Aorta (tissue), 5 donors: ENCODE measurements at places on chromosomes 4 and X. TPM values are rescaled to one million over a fixed set of nuclear protein-coding genes. Genes with fewer than 3 reads are reported as not detected.

Gene SLC25A31
- polyA plus RNA-seq: not detected

Gene P2RY4
- not detected for polyA plus RNA-seq

Gene CT45A10
- polyA plus RNA-seq: not detected

Gene COX7B2
- polyA plus RNA-seq: not detected

Gene ZFYVE28
- polyA plus RNA-seq: 7.0 TPM

Gene OSTC
- polyA plus RNA-seq: 110 TPM

Gene IGFBP7
- polyA plus RNA-seq: 2,886 TPM

Gene GABRA4
- 0.72 TPM for polyA plus RNA-seq

Gene FGFBP2
- not detected for polyA plus RNA-seq

Gene CPLX1
- 0.50 TPM for polyA plus RNA-seq

Gene GPR119
- not detected for polyA plus RNA-seq

Gene HAND2
- polyA plus RNA-seq: 17.0 TPM

Gene GABRQ
- polyA plus RNA-seq: not detected
